ENCODE measurements at places on chromosomes 6 and 20.
A peak's percentile ranks its signal among the peaks of the same experiment; 100 is the strongest.

DNA sequence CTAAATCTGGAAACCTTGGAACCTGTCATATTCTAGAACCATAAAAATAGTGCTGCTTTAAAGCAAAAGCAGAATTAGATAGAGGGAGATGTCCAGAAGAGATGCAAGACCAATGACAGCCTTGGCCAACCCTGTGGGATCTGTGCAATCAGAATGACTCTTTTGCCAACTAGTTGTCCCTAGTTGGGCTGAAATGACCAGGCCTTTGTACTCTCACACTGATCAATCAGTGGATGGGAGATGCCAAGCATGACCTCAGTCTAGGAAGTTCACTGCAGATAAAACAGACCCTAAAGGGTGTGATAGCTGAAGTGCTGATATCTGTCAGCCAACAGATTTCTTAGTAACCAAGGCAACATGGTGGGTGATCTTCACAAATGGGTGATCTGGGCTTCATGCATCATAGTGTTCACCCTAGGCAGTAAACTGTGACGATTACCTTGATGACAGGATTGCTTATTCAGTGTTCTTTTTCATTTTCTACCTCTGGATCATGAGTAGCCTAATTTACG, 52.1 kb downstream of the BCKDHB start:
- DNase-seq: no peak

DNA sequence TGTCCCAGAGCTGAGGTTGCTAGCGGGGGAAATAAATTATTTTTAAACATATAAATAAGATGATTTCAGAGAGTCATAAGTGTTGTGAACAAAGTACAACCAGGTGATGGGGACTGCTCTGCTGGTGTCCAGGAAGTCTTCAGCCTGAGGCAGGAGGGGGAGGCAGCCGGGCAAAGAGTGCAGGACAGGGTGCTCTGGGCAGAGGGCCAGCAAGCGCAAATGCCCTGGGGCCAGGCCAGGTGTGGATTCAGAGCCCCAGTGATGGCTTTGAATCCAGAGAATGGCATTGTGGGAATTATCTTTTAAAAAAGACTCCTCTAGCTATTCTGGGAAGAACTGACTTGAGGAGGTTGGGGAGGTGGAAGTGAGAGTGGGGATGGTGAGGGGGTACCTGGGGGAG, 1.6 kb downstream of the CLPSL1 start:
- DNase-seq: no peak

- DNase-seq: no peak
These were observed 1.1 kb downstream of the BAG2 start for GRCh38 chr6:57173056-57173885.

DNA sequence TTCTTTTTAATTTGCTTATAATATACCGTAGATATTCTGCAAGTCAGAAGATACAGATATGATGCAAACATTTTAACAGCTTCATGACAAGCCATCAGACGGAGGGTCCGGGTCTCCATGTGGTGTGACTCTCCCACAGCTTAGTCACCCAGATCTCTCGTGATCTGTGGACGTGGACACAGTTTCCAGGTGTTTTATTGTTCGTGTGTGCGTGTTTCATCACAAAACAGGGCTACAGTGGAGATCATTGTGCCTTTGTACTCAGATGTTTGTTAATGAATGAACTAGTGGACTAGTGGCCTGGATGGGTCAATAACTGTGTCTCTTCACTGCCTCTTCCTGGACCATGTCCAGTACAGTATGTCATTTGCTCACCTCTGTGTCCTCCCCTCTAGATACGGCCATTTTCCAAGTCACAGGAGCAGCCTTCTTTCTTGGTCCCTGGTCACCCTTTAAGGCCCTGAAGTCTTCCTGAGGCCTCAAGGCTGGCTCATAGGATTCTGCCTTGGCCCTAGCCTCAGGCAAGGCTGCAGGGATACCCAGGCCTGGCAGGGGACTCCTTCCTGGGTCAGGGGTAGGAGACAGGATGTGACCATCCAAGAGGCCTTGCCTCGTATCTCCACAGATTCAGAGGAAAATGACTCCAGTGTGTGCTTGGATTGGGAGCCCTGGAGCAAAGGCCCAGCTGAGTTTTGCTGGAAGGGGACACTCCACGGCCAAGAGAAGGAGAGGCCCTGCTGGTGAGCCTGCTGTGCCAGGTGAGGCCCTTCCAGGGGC, 4.6 kb downstream of the ADIG start:
- DNase-seq: no peak

GRCh38 chr20:19274412-19275015, 62.1 kb downstream of the SLC24A3 start:
- no peak for DNase-seq

DNA sequence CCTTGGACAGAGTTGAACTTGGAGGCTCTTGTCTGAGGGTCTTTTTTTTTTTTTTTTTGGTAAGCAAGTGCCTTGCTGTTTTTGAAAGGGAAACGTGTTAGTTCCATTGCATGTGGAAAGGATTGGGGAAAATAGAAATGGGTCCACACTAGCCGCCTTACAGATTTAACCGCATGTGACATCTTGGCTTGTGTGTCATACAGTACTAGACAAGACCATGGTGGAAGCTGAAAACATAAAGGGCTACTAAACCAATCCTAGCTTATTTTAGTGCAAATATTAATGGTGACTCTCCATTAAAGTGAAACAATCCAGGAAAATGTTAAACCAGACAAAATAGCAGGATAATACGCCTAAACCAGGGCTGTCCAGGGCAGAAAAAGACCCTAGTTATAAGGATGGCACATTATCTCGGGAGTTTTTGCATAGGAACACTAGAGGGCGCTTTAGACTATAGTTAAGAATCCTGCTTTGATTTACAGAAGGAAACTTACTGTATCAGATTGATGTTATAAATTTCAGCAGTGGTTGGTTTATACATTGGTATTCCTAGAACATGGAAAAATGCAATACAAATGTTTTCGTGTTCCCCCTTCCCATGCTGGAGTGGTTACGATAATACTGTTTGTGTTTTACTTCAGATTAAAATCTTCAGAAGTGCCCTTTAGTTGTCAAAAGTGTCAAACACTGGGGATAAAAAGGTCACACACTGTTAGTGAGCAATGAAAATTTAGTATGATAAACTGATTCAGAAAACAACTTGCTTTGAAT, 59.8 kb upstream of the DEK start:
- no peak for DNase-seq

DNA sequence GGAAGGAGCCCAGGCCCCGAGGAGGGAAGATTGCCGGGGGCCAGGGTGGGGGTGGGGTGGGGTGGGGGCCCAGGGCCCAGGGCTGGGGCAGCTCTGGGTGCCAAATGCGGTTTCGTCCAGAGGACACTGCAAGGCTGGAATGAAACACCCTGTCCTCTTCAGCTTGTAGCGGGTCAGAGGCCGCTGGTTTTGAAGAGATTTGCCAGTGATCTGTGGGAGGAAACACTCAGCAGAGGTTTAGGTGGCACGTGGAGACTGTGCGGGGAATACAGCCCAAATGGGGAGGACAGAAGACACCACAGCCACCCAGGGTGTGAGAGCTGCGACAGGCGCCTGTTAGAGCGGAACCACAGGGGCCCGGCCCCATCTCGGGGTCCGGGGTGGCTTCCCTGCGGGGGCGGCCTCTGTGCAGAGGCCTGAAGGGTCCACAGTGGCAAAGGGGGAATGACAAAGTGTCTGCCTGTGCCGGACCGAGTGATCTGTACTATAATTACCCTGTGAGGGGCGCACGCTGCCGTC, 29.2 kb downstream of the FRMD1 start:
- no peak for DNase-seq

DNA sequence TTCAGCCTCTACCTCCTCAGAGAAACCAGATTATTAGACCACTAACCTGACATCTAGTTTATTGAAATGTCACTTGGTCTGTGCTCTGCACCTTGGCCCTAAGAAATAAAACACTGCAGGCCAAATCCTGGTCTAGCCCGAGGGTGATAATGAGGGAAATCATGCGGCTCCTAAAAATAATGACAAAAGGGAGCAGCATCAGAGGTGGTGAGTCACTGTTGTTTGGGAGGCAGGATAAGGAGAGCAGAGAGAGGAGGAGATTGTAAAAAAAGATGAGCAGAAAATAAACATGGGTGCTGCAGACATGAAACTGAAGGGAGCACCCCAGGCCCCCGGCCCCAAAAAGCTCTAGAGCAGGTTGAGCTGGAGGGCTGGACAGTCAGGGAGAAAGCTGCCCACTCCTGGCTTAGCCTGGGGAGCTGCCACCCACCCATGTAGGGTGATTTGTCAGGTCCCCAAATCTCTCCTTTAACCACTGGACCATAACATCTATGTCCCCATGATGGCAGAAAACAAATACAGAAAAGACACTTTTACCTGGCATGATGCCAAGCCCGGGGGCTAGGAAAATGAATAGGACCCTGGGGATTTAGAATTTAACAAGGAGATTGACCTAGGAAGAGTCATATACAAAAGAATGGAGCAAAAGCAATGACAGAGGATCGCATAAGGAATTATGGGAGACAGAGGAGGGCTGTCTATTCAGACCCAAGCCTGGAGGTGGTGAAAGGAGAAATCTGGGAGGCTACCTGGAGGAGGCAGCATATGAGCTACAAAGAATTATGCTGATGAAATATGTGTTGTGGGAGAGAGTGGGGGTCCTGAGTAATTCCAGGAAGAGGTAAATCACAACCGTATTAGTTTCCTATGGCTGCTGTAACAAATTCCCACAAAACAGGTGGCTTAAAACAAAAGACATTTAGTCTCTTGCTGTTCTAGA, 103.7 kb downstream of the SNAP25 start:
- no peak for DNase-seq

DNA sequence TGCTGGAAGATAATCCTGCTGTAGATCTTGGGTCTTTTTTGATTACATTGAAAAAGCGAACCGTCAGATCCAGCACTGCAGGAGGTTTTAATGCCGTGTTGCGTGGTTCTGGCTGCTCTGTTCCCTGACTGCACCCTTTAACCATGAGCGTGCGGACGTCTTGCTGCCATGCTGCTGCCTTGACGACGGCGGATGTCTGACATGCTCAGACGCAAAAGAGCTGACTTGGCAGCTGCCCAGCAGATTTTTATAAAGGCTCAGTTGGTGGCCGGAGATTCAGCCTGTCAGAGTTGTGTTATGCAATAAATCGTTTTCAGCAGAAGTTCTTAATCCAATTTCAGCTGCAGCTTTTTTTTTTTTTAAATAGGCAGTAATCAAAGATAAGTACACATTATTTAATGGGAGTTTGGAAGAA, 119.4 kb downstream of the JARID2 start:
- DNase-seq: no peak

DNA sequence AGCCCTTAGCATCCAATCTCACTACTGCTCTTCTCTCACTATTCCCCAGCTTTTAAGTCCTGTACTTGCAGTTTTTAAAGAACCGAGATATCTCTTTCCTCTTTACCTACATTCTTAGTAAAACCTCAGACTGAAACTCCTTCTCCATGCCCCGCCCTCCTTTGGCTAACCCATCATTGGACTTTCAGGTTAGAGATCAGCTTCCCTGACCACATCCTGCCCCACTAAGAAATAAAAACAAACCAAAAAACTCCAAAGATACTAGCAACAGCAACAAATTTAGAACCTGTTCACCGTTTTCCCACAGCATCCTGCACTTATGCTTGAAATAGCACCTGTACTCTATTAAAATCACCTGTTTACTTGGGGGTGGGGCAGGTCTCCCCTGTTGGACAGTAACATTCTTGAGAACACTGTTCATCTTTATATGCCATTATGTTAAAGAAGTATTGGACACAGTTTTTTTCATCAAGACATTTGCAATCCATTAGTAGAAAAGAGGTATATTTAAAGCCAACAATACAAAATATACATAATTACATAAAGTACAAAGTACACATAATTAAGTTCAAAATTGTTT, 16.3 kb upstream of the SMAP1 start:
- peak; percentile 67 for DNase-seq

DNA sequence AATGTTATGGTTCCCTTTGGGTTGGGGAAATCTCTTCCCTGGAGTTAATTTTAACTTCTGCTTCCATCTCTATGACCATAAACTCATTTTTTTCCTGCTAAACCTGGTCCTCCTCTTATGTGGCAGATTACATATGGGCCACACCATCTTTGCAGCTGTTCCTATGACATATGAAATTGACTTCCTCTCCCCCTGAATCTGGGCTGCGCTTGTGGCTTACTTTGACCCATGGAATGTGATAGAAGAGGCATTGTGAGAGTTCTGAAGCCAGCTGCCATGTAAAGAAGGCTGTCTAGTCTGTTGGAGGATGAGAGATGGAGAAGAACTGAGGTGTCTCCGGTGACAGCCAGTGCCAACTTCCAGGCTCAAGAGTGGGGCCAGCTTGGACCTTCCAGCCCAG, 100.1 kb downstream of the CDC5L start:
- DNase-seq: no peak

- DNase-seq: no peak
These were observed 267.0 kb downstream of the DLL1 start for GRCh38 chr6:170023620-170024521.

DNA sequence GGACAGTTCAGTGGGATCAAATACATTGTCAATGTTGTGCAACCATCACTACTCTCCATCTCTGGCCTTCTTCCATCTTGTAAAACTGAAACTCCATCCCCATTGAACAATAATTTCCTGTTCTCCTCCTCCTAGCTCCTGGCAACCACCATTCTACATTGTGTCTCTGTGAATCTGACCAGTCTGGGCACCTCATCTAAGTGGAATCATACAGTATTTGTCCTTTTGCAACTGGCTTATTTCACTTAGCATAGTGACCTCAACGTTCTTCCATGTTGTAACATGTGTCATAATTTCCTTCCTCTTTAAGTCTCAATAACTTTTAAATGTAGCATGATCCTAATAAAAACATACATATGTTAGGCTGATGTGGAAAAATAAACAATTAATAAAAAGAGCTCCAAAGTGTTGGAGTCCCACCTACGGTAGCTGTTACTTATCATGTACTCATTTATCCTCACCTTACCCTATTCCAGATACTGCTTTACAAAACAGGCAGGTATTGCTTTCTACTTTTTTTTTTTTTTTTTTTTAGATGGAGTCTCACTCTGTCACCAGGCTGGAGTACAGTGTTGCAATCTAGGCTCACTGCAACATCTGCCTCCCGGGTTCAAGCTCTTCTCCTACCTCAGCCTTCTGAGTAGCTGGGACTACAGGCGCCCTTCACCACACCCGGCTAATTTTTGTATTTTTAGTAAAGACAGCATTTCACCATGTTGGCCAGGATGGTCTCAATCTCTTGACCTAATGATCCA, 91.9 kb downstream of the TNFAIP3 start:
- DNase-seq: no peak

Data from stimulated activated effector memory CD8-positive, alpha-beta T cell treated with anti-CD3 and anti-CD28 coated beads, Interleukin-12 subunit alpha, Interleukin-12 subunit beta, amount 100 ng/mL, for 72 hours (primary cell).